ENCODE measurements at places on chromosomes 1 and 21.

DNA sequence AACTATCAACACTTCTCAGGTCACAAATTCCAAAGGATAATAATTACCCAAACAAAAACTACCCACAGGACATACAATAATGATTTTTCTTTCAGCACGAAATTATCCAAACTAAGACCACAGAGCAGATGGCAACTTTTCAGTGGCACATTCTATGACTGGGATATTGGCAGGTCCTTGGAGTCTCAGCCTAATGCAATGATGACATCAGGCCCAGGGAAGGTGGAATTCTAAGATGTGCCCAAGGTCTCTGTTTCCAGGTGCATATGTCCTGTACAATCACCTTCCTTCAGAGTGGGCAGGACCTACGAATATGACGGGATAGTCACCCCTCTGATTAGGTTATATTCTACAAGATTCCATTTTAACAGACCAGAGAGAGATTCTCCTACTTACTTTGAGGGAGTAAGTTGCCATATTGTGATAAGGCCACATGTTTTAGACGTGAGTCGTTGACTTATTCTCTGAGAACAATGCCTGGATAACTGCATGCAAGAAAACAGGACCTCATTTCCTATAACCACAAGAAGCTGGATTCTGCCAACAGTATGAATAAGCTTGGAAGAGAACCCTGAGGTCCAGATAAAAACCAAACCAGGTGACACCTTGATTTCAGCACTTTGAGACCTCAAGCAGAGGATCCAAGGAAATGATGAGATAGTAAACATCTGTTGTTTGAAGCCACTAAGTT lies 69.9 kb downstream of the ZC3H11B start:
- no peak for DNase-seq

DNA sequence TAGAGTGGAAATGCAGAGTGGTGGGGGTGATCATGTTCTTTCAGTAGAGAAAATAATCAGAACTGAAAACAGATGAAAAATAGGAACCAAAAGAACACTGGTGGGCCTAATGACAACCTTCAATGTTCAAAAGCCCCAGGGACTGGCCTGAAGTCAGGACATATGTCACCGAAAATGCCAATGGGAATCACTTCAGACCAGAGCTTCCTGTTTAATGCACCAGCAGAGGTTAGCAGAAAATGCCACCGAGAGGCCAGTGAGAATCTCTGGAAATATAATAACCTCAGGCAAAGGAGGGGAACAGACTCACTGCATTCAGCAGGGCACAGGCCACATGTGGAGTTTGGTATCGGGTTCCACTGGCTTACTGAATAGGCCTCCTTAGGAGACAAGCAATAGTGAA lies 15.9 kb upstream of the CD58 start:
- no peak for DNase-seq

DNA sequence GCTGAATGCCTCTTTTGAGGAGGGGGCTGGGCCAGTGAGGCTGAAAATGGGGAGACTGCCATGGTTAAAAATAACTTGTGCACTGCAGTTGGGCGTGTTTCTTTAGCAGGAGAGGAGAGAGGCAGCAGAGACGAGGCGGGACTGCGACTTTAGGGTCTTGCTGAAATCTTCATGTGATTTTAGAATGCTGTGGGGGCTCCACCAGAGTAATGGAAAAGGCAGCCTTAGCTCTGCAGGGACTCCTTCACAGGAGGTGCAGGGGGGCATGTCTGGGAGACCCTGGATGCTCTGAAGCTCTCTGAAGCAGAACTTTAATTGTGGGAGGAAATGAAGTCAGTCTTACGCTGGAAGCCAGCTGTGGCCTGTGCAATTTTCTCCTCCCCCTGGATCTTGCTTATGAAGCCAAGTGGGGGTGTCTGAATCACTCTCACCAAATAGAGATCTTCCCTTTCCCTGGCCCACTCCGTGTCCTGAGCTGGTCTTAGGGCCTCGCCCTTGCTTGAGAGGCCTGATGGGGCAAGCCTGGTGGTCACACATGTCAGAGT lies 60.8 kb downstream of the NDUFS5 start:
- no peak for DNase-seq

- no peak for DNase-seq
Measured at GRCh38 chr1:105544475-105544874, 1512.0 kb upstream of the PRMT6 start.

DNA sequence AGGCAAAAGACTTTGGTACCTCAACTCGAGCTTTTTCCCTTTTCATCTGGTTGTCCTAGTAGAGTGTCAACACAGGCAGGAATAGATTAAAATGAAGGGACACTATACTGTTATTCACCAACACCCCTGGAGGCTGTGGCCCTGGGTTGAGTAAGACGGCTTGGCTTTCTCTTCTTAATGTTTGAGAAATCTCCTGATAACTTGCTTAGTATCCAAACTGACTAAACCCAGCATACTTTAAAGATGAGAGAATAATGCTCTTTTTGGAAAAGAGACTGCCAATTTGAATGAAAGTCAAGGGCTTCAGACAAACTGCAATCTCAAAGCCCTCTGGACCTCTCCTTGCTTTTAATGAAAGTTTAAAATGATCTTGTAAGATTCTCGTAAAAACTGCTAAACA lies 2.6 kb upstream of the SLC30A1 start:
- DNase-seq: no peak

- DNase-seq: no peak
Measured at GRCh38 chr1:70536708-70537366, 125.8 kb downstream of the CTH start.

DNA sequence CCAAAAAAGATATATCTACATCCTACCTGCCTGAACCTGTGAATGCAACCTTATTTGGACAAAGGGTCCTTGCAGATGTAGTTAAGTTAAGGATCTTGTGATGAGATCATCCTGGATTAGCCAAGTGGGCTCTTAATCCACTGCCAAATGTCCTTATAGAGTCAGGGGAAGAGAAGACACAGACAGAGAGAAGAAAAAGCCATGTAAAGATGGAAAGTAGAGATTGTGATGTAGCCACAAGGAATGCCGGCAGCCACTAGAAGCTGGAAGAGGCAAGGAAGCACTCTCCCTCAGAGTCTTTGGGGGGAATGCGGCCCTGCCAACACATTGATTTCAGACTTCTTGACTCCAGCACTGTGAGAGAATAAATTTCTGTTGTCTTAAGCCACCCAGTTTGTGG lies 16.2 kb downstream of the HSD11B1 start:
- DNase-seq: no peak

DNA sequence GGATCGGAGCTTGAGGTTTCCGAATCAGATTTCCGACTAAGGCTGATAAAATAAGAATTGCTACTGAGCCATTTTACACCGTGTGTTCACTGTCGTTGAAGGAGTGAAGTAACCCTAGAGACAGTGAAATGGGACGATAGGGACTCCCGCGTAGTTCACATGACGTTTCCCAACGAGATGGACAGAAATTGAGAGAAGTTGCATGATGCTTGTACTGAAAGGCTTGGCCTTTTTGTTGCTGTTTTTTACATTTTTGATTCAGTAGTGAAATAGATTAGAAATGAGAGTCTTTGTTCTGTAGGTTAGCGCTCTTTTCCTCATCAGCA lies 1.2 kb downstream of the KHDRBS1 start:
- DNase-seq: no peak

DNA sequence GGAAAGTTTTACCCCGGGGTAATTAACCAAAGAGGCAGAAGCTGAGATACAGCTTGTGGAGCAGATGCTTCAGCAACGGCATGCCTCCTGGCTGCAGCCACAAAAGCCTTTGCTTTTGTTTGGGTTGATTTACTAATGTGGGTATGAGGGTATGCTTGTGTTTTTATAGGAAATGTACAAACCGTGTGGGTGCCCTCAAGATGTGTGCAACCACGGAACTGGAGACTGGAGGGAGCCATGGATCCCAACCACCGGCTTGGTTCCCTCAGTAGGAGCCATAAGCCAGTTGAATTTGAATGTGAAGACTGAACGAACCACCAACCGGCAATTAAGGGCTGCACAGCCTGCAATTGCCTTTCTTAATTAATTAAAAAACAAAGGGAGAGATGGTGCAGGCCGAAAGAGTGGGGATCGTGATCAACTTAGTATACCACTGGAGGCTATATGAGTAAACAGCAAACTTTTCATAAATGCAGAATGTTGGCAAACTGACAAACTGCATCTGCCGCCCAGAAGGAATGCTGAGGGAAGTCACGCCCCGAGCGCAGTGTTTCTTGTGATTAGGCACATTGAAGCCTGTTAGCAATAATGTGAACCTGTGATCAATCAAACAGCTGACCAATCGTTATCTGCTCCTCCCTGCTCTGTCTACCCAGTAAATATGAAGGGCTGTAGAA lies 104.1 kb downstream of the DISP1 start:
- DNase-seq: no peak

- DNase-seq: no peak
Measured at GRCh38 chr1:4169991-4170390, 269.9 kb upstream of the C1orf174 start.

- DNase-seq: no peak
Measured at GRCh38 chr1:2441746-2442145, 29.4 kb upstream of the PEX10 start.

GRCh38 chr1:56340977-56341376 lies 238.4 kb downstream of the PLPP3 start:
- DNase-seq: no peak

DNA sequence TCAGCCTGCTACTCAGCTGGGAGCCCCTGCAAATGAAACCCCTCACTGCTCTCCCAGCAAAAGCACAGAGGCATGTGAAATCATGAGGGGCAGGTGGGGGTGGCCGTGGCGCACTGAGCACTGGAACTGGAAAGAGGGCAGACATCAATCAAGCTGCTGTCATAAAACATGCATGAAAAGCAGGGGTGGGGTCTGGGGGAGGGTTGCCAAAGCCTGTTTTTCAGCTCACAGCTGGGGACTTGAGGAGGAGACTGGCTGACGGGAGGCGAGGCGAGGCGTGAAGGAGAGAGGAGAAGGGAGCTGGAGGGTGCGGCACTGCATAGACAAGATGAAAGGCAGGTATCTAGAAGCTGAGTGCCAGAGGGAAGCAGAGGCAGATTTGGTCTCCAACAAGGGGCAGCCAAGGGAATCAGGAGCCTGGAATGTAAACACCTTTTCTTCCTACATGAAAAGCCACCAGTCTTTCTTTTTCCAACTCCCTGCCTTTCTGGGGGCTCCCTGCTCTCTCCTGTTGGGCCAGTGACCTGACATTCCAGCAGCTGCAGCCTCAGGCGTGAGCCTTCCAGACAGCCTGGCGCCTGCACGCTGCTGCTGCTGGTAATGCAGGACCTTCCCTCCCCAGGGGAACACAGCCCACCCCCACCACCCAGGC lies 87.0 kb downstream of the NMNAT2 start:
- DNase-seq: no peak

- no peak for DNase-seq
Measured at GRCh38 chr1:29744684-29745490, 508.6 kb downstream of the PTPRU start.

GRCh38 chr1:93111065-93111464 lies 32.0 kb downstream of the MTF2 start:
- no peak for DNase-seq

DNA sequence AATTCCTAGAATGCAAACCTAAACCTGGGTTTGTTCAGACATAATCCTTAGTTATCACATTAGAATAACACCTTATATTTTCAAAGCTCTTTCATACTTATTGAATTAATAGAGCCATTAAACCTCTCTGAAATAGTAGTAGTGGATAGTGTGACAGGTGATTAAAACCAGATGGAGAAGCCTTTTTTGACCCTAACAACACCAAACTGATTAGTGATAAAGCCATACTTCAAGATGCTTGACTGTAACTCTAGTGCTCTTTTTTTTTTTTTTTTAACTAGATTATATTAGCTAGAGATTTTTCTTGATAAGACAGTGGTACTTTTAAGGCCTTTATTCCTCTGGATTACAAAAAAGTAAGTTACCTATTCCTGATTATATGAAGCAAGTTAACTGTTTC lies 190.1 kb downstream of the ST6GALNAC3 start:
- DNase-seq: no peak

- no peak for DNase-seq
Measured at GRCh38 chr1:110003747-110004428, 19.3 kb downstream of the AHCYL1 start.

DNA sequence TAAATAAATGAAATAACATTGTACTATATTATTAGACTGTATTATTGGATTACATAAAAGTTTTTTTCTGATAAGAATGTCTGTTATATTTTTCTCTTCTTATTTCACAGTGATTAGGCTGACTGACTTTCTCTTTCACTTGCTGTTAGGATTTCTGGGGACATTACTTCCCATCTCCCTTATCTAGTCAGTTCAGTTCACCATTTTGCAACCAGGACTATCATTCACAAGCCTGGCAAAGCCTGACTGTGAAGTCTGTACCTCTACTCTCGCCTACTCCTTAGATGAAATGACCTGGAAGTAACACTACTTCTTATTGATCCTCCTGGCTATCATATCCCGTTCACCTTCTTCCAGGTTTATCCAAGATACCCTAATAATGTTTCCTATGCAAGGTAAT lies 676.6 kb downstream of the USP25 start:
- no peak for DNase-seq

DNA sequence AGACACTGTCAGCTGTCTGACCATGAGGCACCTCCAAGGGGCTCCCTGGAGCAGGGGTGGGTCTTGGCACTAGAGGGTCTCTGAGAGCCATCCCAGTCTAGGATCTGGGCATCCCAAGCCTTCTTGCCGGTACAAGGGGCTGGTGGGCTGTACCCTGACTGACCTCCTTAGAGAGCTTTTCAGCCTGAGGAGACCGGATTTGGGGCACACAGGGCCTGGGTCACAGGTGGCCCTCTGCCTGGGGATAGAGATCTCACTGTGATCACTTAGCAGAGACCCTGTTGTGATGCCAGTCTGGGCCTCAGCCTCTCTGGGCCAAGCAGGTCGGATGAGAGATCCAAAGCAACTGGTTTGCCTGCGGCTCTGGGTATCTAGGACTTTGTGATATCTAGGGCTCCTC lies 227.2 kb downstream of the TRABD2B start:
- no peak for DNase-seq

All from activated CD8-positive, alpha-beta memory T cell treated with anti-CD3 and anti-CD28 coated beads for 4 hours (primary cell).